GM19239 (cell line): ENCODE measurements at places on chromosomes 3 and 15.

GRCh38 chr3:3707858-3708768, 91.1 kb upstream of the LRRN1 start:
- no peak for DNase-seq

DNA sequence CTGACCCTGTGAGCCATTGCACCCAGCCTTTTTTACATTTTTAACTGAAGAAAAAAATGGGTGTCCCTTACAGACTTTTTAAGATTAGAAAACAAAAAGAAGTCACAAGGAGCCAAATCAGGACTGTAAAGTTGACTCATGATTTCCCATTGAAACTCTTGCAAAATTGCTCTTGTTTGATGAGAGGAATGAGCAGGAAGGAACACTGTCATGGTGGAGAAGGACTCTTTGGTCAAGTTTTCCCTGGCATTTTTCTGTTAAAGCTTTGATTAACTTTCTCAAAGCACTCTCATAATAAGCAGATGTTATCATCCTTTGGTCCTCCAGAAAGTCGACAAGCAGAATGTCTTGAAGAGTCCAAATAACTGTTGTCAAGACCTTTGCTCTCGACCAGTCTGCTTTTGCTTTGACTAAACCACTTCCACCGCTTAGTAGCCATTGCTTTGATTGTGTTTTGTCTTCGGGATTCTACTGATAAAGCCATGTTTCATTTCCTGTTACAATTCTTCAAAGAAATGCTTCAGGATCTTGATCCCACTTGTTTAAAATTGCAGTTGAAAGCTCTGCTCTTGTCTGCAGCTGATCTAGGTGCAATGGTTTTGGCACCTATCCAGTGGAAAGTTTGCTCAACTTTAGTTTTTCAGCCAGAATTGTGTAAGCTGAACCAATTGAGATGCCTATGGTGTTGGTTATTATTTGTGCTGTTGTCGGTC, 369.4 kb downstream of the MAGI1 start:
- no peak for DNase-seq

- DNase-seq: no peak
Observed at GRCh38 chr3:66152336-66152735, 68.5 kb upstream of the SLC25A26 start.

- DNase-seq: no peak
Observed at GRCh38 chr3:122247825-122248185, 64.3 kb downstream of the CASR start.
